ENCODE measurements at places on chromosomes 2 and 18. TPM values are rescaled to one million over a fixed set of nuclear protein-coding genes. Genes with fewer than 3 reads are reported as not detected.

GRCh38 chr2:15748736-15749323, 157.2 kb downstream of the DDX1 start:
- H3K4me3 ChIP-seq = no peak overlapping the region
- H3K36me3 ChIP-seq = no peaks in the 10 kb centered on the region
- no peak overlapping the region for H3K27ac ChIP-seq
- H3K27me3 ChIP-seq = no peaks in the 10 kb centered on the region
- H3K4me1 ChIP-seq = no peaks in the 10 kb centered on the region

CRYGC gene
- not detected for polyA plus RNA-seq

- no peaks in the 10 kb centered on the region for H3K4me1 ChIP-seq
- no peaks in the 10 kb centered on the region for H3K36me3 ChIP-seq
- H3K27me3 ChIP-seq = no peaks in the 10 kb centered on the region
- no peak for DNase-seq
- no peak overlapping the region for H3K27ac ChIP-seq
Measured at GRCh38 chr2:222941510-222942032, 80.7 kb downstream of the ACSL3 start.

PSMA8 gene
- polyA plus RNA-seq = 0.07 TPM

DNA sequence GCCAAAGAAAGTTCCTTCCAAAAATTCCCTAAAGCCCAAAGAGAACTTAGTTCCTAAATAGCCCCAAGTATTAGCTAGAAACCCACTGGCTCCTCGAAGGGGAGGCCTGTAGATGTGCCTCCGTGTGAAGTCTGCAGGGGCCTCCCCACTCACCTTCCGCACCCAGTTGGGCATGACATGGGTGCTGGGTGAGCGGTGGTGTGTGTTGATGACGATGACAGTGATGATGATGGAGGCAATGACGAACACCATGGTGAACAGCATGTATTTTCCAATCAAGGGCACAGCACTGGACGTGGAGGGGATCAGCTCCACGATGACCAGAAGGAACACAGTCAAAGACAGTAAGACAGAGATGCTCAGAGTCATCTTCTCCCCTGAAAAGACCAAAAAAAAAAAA, 14.5 kb downstream of the CHRNA1 start:
- no peak overlapping the region for H3K27ac ChIP-seq
- H3K4me1 ChIP-seq = no peaks in the 10 kb centered on the region
- no peaks in the 10 kb centered on the region for H3K27me3 ChIP-seq
- H3K4me3 ChIP-seq = no peak overlapping the region

CD207 gene
- not detected for polyA plus RNA-seq

- DNase-seq = no peak
- no peak overlapping the region for H3K4me3 ChIP-seq
- H3K27ac ChIP-seq = no peak overlapping the region
- H3K4me1 ChIP-seq = no peaks in the 10 kb centered on the region
- no peaks in the 10 kb centered on the region for H3K27me3 ChIP-seq
Measured at GRCh38 chr18:36798738-36799473, 29.9 kb downstream of the TPGS2 start.

ABCB11 gene
- 0.05 TPM for polyA plus RNA-seq

Measured in adrenal gland (tissue), 19 donors.